Suppressor macrophage (primary cell): ENCODE measurements at places on chromosomes 12 and 14.

GRCh38 chr14:62347562-62348011, 585.4 kb downstream of the SNAPC1 start:
- no peak for DNase-seq

GRCh38 chr14:23951590-23952201, 1.9 kb upstream of the DHRS4 start:
- no peak for DNase-seq

DNA sequence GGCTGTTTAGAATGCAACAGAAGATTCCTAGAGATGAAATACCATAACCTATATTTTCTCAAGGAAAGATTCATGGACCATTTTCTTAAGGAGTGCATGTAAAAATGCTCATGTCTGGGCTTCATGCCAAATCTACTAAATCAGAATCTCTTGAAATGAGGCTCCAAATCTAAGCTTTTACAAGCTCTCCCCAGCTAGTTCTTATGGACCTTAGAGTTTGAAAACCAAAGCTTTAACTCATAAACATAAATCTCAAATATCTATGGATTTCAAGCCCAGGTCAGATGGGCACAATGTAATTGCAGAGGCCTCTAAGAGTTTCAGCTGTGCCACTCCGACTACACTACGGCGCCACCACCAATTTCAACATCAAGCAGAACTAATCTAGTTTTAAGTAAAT, 117.3 kb upstream of the CAND1 start:
- DNase-seq: no peak

DNA sequence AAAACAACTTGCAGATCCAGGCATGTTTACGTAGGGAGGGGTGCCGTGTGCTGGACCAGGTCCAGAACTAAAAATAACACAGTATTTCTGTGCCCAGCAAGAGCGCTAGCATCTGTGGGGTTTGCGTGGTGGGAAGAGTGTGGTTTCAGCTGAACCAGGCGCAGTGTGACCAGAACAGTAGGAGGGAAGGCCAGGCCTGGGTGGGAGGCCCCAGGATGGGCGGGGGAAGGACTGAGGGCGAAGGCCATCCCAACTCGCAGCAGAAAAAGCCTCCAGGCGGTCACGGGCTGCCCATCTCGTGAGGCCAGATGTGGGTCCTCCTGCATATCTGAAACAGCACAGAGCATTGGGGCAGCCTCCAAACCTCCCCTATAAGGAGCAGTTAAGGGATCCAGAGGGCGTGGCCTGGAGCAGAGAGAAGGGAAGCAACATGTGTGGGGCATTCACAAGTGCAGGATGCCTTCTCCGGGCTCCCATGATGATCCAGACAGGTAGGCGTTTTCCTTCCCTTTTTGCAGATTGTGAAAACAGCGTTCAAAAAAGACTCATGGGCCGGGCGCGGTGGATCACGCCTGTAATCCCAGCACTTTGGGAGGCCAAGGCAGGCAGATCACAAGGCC, 17.8 kb upstream of the CD9 start:
- peak; percentile 93 for DNase-seq

GRCh38 chr14:61992139-61992538, 229.9 kb downstream of the SNAPC1 start:
- no peak for DNase-seq

GRCh38 chr14:23024612-23025075, 10.1 kb downstream of the PSMB5 start:
- DNase-seq: no peak

DNA sequence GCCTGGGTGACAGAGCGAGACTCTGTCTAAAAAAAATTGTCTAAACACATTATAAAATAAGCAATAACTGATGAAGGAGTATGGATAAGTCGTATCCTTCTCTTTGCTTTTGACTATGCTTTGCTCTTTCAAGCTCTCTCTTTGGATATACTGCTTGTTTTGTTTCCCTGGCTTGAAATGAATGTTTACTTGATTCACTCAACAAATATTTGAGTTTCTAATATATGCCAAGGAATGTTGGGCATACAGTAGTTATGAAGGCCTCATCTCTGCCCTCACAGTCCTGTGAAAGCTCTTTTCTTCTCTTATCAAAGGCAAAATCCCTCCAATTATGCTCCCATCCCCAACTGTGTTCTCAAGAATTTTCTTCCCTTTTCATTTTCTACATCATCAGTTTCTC, 123.5 kb downstream of the PTPRR start:
- no peak for DNase-seq

DNA sequence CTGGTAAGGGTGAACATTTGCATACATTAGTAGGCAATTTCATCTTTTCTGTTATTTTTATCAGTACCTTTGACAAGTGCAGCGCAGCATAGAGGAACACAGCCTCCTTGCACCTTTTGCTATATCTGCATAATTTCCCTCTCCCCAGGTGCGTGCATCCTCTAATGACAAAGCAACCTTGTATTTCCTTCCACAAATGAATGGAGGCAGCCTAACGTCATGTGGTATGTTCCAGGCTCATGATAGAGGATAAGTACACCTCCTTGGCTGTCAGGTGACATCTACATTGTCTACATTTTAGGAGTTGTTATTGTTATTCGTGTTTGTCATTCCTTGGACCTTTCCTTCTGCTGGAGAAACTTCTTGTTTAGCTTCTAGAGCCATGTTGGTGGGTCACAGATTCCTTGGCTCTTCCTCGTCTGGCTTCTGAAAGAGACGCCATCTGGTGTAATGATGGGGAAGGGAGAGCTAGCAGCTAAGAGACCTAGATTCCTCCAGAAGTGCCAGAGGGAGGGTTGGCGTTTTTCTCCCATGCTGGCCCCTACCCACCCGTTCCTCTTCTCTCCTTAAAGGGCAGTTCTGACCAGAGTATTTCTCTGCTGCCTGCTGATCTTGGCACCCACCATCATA, 37.0 kb downstream of the EVL start:
- DNase-seq: no peak

DNA sequence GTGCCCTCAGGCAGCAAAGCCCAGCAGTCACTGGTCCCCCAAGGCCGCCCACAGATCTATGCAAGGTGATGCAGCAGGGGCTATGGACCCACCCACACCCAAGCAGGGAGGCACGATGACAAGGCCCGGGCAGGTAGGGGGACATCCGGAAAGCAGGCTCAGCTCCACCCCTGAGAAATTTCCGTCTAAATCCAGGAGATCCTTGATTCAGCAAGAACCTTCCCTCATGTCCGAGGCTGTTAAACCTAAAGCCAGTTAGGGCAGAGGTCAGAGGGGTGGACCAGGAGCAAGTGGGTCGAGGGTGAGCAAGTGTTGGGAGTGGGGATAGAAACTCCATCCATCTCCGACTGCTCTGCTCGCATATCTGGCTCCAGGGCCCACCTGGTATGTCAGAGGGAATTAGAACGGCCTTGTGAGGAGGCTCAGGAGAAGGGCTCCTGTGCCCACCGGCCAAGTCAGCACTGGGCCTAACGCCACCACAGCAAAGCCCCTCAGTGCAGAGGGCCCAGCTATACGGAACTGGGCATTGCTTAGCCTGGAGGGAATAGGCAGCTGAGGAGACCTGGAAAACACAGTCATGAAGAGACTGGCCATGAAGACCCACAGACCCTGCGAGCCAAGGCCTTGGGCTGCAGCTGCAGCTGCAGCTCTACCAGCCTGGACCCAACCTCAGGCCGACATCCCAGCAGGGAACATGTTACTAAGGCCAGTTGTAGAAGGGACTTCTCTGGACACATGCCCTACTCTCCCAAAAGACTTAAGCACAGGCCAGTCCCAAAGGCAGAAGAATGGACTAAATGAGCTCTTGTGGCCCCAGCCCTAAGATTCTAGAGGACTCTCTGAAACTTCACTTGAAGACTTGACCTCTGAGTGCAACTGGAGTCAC, 34.3 kb downstream of the DAD1 start:
- no peak for DNase-seq

DNA sequence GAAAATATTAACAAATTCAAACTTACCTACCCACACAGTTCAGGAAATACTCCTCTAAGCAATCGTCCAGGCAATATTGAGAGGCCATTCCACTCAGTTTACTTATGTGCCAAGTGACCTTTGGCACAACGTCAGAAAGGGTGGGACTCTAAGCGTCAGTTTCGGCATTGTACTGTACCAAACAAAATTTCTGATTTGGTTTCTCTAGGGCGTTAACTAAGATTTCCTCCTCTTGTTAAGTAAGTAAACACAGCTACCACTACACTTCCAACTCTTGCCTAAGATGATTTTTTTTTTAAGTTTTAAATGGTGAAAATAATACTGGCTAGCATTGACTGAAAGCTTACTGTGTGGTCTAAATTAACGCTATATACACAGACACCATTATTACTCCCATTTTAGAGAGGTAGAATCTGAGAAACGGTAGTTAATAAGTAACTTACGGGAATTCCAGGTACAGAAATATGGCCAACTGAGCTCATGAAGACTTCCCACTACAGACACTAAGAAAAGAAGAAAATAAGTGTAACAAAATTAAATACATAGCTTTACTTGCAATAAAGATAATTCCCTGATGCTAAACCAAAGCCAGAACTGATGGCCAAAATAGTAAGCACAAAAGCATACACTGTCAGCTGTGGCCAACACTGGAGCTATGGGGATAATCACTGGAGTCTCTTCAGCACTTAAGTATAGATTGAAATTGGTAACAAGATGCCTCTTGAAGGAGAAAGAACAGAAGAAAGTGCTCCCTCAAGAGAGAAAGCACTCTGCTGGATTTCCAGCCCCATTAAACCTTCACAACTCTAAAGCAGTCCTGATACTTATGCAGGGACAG, 76.1 kb downstream of the EPS8 start:
- DNase-seq: no peak

GRCh38 chr12:8038659-8039114, 6.2 kb downstream of the FOXJ2 start:
- DNase-seq: peak; percentile 57

DNA sequence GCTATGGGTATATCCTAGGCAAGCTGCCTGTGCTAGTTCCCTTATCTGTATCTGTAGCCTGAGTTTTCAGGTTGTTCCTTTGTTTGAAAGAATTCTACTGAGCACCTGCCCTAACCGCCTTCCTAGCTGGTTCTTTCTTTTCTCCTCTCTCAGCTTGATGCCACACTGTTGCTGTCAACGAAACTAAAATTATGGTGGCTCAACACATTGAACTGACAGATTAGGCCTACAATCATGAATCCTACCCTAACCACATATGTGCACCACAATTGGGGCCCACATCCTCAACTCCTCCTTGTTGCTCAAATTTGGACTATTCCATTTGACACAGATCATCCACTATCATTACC, 36.2 kb upstream of the RESF1 start:
- DNase-seq: no peak

DNA sequence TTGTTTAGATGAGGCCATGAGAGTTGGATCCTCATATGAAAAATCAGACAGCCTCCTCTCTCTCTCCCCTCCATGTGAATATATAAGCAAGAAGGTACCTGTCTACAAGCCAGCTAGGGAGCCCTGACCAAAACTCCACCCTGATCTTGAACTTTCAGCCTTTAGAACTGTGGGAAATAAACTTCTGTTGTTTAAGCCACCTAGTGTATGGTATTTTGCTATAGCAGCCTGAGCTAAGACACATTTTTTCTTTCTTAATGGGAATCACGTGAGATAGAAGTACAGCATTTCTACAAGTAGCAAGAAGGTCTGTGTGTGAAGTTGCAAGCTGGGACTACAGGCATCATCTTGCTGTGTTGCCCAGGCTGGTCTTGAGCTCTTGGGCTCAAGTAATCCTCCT, 16.3 kb upstream of the ABHD12B start:
- DNase-seq: no peak

- no peak for DNase-seq
Measured at GRCh38 chr12:56633468-56634241, 3.5 kb upstream of the BAZ2A start.

GRCh38 chr12:116002890-116003536, 274.5 kb downstream of the MED13L start:
- DNase-seq: peak; percentile 10

DNA sequence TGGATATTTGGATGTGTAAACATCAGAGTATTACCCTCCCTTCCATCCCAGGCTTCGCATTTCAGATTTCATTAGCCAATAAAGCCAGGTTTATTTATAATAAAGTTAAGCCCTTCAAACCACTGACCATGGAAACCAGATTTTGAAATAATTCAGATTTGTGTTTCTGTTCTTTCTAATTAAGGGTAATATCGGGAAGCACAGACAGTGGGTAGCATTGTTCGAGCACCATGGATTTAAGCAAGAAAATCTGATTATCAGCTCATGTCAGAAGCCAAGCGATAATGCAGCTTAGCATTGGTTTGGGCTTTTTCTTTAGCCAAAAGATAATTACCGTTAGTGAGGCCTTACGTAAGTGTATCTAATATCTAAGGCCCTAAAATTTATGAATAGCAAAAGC, 116.1 kb downstream of the C12orf42 start:
- no peak for DNase-seq

GRCh38 chr14:31510222-31510621, 22.4 kb upstream of the GPR33 start:
- no peak for DNase-seq

- DNase-seq: no peak
Measured at GRCh38 chr14:75648066-75648838, 12.4 kb downstream of the ERG28 start.

DNA sequence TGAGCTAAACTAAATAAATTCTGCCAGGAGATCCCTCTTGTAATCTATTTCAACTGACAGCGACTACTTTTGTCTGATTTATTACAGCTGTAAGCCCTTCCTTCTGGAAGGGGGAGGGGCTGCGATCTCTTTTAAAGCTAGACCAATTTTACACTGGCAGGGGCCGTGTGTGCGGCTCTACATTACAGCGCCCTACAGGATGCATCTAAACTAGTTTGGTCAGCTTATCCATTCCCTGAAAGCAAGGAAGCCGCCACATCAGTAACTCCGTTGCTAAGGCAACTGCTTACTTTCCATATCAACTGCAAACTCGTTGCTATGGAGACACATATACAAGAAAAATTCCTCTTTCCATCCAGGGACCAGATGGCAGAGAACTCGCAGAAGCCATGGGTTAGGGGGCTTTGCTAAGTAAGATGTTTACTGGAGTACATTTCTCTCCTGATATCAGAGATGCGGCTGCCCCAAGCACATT, 17.4 kb downstream of the FOXN3 start:
- peak; percentile 45 for DNase-seq

- DNase-seq: no peak
Measured at GRCh38 chr12:127991485-127991884, 275.5 kb upstream of the TMEM132C start.

DNA sequence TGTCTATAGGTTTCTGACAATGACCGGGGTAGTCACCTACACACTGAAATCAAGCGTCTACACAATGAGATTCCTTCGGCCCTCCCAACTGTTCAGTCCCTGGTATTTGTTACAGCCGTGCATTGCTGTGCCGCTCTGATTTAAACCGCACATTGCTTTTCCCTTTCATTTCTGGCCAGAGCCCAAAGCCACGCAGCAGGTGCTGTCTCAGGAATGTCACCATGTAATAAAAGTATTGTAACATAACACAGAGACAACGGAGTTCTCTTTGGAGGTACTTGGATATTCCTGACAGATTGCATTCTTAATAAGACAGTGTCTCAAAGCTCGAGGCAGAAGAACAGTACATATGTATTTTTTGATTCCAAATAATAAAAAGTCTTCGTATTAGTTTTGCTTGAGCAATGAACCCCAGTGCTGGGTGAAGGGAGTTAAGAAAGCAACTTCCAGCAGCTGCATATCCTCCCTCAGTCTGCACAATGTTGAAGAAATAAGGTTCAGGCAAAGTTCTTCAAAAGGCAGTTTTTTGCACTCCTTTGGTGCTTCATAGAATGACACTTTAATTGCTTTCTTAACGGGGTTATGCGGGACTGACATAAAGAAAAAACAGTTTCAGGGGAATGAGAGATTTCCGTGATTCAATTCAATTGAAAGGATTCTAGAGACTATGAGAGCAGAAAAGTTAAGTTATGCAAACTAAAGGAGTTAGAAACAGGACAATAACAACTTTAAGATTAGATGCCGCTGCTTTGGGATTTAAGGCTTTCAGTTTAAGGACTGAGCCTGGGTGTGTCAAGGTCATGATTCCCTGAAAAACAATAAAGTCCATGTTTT, 288.7 kb upstream of the FLRT2 start:
- DNase-seq: no peak
